DMS153 (cell line): ENCODE measurements at places on chromosomes 7 and 10.

DNA sequence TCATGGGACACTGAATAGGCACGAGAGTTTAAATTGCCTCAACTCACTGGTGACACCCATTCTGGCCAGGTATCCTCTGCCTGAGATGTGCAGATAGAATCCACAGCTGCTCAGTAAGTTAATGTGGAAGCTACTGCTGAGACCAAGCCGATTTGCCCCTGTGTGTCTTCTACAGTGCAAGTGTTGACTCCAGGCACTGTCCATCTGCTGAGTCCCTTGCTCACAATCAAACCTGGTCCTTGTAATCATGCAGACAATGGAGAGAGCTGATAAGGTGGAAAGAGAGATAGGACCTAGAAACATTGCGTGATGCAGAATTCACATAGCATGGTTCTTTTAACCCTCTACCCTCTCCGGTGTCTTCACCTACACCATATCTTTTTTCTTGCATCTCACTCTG lies 101.4 kb downstream of the ITGB8 start:
- no peak for DNase-seq

DNA sequence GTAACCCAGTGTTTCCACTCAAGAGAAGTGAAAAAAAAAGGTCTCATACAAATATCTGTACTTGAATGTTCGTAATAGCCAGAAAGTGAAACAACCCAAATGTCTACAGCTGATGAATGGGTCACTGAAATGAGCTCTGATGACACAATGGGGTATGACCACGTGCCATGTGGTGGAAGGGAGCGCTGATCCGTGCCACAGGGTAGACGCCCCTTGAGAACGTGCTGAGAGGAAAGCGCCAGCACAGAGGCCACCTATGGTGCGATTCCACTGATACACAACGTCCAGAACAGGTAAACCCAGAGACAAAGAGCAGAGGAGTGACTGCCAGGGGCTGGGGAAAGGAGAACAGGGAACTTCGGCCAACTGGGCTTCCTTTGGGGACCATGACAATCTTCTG lies 50.3 kb downstream of the MAD1L1 start:
- DNase-seq, result no peak

DNA sequence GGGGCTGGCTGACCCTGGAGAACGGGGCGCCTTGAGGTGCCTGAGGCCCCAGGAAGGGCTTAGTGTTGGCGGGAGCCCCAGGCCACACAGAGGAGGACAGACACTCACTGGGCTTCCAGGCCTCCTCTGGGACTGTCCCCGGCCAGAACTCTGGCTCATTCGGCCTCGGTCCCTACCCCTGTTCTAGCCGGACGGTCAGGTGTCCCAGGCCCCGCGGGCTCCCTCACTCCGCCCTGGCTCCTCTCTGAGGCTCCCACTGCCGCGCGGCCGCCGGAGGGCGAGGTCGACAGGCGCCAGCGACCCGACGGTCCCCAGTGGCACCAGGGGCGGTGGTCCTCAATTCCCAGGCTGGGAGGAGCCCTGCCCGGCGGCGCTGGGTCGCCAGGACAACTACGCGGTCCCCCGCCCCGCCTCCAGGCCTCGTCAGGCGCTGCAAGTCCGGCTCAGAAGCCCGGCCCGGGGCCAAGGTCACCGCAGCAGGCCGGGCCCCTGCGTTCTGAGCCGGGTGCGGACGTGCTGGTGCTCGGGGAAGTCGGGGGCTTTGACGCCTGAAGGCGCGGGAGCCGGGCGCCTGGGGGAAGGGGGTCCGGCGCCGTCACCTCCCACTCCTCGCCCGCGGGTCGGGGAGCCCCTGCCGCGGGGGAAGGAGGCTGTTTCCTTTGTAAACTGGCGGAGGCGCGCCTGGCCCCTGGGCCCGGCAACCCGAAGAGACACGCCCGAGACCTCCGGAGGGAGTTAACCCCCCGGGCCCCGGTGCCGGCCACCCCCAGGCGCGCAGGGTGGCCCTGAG lies 1.1 kb upstream of the PWWP2B start:
- DNase-seq, result no peak

- DNase-seq, result no peak
These were observed 348.2 kb downstream of the SDK1 start for GRCh38 chr7:3649250-3649649.

- no peak for DNase-seq
These were observed 90.8 kb downstream of the SNX13 start for GRCh38 chr7:17849504-17849903.

GRCh38 chr10:87875929-87876571 lies 12.6 kb downstream of the PTEN start:
- no peak for DNase-seq

DNA sequence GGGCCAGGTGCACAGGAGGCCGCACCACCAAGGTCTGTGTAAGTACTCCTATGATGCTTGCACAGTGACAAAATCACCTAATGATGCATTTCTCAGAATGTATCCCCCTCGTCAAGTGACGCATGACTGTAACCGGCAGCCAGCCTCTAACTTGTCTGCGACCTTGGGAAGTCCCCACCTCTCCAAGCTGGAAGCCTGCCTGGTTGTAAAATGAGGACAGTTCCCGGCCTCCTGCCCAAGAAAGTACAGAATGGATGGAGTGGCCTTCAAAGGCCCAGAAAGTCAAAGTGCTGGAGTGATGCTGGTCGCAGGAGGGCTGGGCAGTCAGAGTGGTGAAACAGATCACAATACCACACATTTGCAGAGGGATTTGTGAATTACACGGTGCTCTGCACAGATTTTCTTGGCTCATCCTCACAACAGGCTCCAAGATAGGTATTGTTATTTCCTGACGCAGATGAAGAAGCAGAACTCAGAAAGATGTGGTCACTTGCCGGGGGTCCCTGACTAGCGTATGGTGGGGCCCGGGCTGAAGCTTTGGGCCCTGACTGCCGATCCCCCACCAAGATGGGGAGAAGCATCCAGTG lies 22.8 kb downstream of the SPOCK2 start:
- no peak for DNase-seq

DNA sequence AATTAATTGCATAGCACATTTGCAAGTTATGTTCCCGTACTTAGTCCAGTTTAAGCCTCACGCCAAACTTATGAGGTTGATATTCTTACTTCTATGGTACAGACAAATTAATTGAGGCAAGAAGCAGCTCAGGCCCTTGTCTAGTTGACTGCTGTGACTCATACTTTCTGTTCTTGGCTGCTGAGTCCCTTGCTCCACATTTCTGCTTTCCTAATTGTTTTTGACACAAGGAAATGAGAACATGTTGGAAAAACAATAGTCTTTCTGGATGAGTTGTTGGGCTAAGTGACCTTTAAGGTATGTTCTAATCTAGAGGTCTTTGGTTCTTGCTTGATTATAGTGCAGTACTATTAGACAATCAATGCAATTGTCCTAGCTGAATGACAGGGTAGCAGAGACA lies 331.8 kb downstream of the NRG3 start:
- DNase-seq, result no peak

GRCh38 chr10:12887780-12888179 lies 113.7 kb downstream of the CCDC3 start:
- no peak for DNase-seq

DNA sequence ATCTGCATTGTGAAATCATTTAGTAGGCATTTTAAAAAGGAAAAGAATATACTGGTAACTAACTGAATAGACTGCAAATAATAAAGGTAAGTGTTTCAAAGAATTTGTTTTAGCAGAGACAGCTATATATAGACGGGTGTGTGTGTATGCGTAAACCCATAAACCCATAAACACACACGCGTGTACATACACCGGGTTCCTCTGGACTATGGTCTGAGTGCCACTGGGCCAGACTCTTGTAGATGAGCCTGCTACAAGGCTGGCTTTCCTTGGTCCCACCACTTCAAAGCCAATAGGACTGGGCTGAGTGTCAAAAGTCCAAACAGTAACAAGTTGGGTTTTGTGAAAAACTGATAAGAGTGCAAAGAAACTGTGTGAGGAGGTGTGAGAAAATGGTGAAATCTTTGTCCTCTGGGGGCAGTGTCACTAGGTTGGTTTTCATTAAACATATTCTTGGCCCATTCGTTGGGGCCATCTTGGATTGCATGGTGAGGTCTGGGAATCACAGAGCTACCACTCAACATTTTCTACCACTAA lies 39.8 kb downstream of the GNA12 start:
- no peak for DNase-seq

GRCh38 chr10:100072514-100072913 lies 9.2 kb downstream of the CPN1 start:
- DNase-seq, result peak; percentile 63

- no peak for DNase-seq
These were observed 17.5 kb downstream of the TSPAN15 start for GRCh38 chr10:69468751-69469089.

GRCh38 chr10:27500886-27501285 lies 3.2 kb upstream of the RAB18 start:
- DNase-seq, result no peak

DNA sequence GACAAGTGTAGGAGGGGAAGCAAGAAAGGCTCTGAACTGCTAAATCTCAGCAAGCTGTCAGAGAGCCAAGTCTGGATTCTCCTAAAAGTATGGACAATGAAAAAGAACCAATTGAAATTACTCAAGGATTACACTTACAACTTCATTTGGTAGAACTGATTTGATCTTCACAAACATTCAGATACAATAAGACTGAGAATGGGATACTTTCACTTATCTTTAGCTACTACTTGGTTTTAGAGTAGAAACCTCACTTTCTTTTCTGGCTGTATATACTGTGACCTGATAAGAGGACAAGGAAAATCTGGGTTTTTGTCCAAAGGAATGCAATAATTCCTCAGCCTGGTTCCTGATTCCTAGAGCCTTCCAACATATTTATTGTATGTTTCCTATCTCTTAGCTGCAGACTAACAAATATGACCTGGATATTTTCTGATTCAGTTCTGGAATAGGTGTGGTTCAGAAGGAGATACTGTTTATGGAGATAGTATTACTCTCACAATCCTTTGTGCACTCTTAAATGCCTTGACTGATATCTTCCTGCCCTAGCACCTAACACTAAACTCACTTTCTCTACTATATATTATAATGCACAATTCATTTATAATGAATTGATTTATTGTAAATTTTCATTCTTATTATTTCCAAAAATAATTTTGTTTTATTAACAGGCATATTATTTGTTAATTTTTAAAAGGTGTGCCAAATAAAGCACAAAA lies 7.3 kb downstream of the SEMA3A start:
- DNase-seq, result no peak

DNA sequence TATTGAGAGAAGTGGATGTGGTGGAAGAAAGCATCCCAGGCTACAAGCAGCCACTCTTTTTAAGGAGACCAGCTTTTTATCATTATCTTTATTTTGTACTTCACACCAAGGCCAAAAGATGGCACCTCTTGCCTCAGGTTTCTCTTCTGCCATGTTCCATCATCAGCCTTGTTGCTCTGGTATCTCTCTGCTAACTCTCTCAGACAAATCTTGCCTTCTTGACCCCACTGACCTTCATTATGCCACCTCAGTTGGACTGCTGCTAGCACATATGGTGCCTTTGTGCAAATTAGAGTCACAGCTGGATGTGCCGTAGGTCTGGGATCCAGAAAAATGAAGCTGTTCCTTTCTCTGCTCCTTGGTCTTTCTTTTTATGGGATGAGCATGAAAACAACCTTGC lies 47.1 kb upstream of the DYNC1I1 start:
- peak; percentile 31 for DNase-seq

DNA sequence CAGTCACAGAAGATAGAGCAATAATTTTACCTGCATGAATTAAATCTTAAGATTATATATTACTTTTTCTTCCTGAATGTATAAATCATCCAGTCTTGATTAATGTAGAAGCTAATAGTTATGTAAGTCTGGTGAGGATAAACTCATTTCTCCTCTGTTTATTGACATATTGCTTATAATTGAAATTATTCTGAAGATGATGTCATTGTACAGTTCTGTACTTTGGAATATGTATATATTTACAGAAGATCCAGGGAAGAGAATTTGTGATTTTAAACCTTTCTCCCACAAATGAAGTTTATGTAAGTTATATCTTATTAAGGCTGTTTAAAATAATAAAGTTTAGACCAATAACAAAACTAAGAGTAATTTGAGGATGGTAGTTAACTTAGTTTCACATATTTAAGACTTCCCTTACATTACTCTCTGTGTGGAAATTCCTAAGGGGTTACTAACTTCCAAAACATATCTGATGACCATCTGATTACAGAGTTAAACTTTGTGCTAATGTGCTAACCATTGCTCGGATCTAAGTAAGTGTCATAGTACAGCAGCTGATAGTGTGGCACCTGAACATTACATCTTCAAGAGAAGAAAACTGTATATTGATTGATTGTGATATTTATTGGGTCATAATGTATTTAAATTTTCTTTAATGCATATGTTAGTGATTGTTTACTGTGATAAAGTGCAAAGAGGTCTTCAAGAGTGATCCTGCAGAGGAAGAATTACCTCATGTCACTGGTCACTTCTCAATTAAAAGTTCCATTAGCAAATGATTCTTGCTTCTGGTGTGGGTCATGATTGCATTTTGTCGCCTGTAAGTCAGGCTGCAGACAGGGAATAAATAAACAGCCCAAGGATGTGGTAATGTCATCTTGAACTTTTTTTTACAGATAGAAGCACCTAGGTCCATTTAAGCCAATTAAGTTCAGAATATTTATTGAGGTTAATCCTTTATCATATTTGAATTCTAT lies 96.9 kb downstream of the UBE3C start:
- DNase-seq, result no peak

DNA sequence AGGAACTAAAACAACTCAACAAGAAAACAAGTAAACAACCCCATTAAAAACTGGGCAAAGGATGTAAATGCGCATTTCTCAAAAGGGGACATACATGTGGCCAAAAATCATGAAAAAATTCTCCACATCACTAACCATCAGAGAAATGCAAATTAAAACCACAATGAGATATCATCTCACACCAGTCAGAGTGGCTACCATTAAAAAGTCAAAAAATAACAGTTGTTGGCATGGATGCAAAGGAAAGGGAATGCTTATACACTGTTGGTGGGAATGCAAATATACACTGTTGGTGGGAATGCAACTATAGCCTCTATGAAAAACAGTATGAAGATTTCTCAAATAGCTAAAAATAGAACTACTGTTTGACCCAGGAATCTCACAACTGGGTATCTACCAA lies 60.0 kb upstream of the LANCL2 start:
- no peak for DNase-seq

GRCh38 chr10:119246862-119247549 lies 39.6 kb downstream of the GRK5 start:
- peak; percentile 44 for DNase-seq

GRCh38 chr10:72692744-72692993 lies 726 bp downstream of the MCU start:
- no peak for DNase-seq

DNA sequence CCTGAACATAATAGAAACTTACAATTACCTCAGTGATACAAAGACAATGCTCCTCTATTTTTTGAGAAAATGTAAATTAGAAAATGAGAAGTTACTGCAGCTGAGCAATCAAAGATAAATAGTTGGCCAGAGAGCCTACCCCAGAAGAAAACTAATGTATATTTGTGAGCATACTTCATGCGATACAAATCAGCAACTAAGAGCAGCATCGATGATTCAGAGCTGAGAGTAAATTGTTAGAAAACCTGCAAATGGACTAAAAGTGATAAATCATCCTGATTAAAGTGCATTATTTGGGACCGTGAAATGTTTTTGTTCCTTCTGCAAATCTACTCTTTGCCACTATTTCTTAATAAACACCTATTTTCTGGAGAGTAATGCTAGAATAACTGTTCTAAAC lies 285.7 kb downstream of the PPP1R3A start:
- DNase-seq, result no peak
